ENCODE measurements at places on chromosomes 2 and 18. TPM values are rescaled to one million over a fixed set of nuclear protein-coding genes. Genes with fewer than 3 reads are reported as not detected.

Gene GPR35
- total RNA-seq = 0.41 TPM

Gene CD8B
- not detected for total RNA-seq

Gene ABCG5
- 0.05 TPM for total RNA-seq

Gene PDE1A
- total RNA-seq = 23.5 TPM

Gene SNORC
- total RNA-seq = 2.0 TPM

Gene STPG4
- 0.50 TPM for total RNA-seq

Gene ALPG
- 0.10 TPM for total RNA-seq

Gene IL36RN
- 1.1 TPM for total RNA-seq

Gene FOXI3
- not detected for total RNA-seq

Gene TCF23
- total RNA-seq = 0.16 TPM

Gene MC5R
- not detected for total RNA-seq

Gene FRZB
- 4.0 TPM for total RNA-seq
